ENCODE measurements at places on chromosomes 2 and 18.

DNA sequence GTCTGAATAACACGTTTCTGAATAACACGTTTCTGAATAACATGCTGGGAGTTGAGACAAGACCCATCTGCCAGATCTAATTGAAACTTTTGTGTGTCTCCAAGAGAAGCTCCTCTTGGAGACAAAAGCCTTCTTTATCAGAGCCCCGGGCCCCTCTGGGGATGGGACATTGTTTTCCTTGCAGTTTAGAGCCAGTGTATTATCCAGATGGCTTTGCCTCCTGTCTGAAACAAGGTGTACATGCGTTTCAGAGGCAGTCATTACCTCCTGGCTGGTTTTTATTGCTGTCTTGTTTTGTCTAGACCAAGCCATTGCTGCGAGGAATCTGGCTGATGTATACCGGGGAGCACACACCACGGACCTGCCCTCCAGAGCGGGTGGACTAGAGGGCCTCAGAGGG is 7.8 kb downstream of the FOSL2 start:
- DNase-seq = no peak

DNA sequence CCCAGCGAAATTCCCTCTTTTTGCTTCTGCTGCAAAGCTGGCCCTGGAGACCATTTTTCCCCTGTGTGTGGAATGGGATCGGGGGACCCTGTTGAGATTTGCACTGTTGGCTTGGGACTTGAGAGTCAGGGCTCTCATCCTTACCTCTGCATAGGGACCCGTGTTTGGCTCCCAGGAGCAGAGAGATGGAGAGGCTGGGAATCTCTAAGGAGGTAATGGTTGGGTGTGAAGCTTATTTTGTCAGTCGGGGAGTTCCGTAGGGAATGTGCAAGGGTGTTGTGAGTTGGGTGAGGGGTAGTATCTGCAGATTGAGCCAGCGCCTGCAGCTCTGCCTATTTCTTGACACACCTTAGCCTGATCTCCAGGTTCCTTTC is 4.5 kb downstream of the GATA6 start:
- DNase-seq = no peak

GRCh38 chr18:57561728-57562423 is 24.6 kb downstream of the FECH start:
- DNase-seq = no peak

DNA sequence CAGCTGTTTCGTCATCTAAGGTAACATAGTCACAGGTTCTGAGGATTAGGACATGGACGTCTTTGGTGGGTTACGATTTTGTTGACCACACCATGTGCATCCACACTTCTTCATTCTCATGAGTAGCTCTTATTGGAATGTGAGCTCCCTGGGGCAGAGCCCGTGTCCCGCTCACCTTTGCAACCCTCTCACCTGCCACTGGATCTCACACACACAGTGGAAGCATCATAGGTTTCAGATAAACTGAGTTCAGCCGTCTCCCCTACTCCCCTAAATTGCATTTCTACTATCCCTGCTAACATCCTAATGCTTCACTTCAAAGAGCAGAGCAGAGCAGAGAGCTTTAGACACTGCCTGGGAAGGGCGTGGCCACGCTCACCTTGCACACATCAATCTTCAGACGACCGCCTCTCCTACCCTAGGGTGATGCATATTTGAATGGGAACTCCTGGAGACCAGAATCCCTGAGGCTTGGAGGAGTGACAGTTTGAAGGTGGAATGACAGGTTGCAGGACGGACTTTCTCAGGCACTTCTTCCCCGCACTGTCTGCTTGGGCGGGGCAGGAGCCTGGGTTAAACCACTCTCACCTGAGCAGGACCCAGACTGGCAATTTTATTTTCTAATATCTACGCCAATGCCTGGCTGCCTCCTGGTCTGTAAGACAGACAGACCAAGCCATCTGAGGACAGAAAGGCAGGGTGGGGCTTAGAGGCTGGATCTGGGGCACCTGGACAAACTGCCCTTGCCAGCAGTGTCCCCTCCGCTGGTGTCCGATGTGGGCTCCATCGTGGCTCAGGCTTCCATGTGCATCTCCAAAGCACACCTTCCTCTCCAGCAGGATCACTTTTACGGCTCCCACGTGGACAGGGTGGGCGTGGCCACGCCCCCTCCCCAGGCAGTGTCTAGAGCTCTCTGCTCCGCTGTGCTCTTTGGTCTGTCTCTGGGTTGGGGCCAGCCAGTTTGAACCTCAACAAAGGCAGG is 229.5 kb upstream of the COPS8 start:
- no peak for DNase-seq

GRCh38 chr2:46535360-46535759 is 56.0 kb downstream of the TMEM247 start:
- no peak for DNase-seq

DNA sequence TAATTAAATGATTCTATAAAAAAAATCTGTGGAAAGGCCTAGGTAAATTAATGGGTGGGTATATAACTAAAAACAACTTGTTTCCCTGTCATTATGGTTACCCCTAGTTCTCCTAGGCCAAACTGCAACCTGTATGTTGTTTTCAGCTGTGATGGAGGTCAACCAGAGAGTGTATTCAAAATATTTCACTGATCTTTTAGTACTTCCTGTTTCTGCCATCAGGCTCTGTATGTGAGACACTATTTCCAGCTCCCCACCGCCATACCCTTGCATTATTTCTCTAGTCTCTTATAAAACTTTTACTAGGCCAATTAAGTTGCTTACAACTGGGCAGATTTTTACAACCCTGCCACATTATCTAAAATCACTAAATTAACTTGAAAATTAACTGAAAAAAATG is 21.0 kb upstream of the CDKL4 start:
- no peak for DNase-seq

DNA sequence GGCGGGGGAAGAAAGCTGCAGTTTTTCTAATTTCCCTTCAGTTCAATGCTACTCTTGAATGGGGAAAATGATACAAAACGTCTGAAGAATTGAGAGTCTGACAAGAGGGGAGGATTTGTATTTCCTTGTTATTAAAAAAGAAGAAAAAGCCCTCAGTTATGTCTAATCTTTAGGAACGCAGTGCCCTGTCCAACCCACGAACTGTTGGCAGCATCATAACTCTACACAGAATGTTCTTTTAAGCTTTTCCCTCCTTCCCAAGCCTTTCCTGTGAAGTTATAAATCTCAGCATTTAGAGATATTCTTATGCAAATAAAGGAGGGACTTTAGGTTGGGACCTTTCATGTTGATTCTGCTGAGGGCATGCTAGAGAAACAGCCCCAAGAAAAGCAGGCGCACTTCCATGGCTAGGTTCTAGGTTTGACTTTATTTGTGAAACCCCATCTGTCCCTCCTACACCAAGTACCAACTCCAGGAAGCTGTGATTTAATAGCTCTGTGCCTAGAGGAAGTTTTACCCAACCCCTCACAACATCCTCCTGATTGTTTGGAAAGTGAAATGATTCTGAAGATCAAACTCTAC is 288.6 kb downstream of the SETBP1 start:
- no peak for DNase-seq

- DNase-seq = no peak
Observed at GRCh38 chr2:29238497-29238896, 123.3 kb downstream of the CLIP4 start.

GRCh38 chr2:6694555-6694954 is 171.2 kb downstream of the CMPK2 start:
- DNase-seq = no peak

- DNase-seq = no peak
Observed at GRCh38 chr2:221501210-221501882, 70.8 kb downstream of the EPHA4 start.

DNA sequence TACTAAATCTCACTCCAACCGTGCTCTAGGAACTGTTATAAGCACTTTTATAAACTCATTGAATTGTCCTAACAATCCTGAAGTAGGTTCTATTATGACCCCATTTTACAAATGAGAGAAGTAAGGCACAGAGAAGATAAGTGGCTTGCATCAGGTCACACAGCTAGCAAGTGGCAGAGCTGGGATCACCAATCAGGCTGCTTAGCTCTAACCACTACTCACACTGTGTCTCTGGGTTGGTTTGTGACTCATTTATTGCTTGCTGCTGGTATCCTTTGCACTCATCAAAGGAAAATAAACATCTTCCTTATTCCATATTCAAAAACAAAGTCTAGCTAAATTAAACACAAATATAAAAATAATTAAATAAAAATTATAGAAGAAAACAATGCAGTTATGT is 42.5 kb upstream of the IL1R2 start:
- no peak for DNase-seq

- no peak for DNase-seq
Observed at GRCh38 chr2:2763351-2764000, 432.4 kb upstream of the MYT1L start.

GRCh38 chr2:177106212-177106611 is 106.4 kb upstream of the HNRNPA3 start:
- no peak for DNase-seq

GRCh38 chr18:13868501-13869271 is 44.7 kb downstream of the MC5R start:
- no peak for DNase-seq

- no peak for DNase-seq
Observed at GRCh38 chr2:2662847-2663356, 331.8 kb upstream of the MYT1L start.

- no peak for DNase-seq
Observed at GRCh38 chr18:27372386-27372785, 187.3 kb upstream of the CHST9 start.

DNA sequence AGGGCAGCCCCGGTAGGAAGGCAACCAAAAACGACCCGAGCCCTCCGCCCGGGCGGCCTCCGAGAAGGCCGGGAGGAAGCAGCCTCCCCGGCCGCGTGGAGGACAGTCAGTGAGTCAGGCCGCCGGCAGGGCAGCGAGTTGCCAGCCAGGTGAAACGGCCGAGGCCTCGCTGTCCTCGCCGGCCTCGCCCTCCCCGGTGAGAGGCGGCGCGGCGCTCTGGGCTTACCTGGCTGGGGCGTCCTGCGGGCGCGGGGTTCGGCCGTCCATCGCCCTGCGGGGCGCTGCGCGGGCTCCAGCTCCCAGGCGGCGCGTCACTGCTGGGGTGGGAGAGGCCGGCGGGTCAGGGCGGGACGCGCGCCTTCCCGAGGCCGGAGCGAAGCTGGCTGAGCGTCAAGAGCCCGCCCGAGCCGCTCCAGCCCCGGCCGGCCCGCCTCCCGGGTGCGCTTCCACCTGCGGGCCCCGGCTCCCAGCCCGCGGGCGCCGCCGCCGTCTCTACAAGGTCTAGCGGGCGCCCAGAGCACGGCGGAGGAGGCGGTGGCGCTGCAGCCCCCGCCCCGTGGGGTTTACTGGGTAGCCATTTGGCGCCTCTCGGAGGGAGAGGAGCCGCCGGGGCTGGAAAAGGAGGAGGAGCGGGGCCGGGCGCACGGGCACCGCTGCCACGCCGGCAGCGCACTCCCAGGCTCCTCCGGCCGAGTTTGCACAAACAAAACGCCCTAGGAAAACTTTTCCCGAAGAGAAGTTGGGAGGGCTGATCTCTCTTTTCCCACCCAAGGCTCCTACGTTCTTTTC is 499 bp downstream of the COBLL1 start:
- peak; percentile 24 for DNase-seq

DNA sequence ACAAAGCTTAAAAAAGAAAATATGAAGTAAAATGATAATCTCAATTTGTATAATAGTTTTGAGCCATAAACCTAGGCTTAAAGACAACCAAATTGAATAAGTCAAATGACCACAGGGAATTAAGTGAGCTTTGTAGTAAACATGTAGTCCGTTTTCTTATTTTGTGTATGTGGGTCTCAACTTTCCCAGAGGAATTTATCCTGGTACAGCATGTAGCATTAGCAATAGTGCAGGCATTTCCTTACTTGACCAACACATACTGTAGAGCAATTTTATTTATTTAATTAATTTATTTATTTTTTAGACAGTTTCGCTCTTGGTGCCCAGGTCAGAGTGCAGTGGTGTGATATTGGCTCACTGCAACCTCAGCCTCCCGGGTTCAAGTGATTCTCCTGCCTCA is 37.5 kb upstream of the MTCL1 start:
- no peak for DNase-seq

GRCh38 chr2:201250741-201251140 is 9.6 kb upstream of the CASP8 start:
- no peak for DNase-seq

DNA sequence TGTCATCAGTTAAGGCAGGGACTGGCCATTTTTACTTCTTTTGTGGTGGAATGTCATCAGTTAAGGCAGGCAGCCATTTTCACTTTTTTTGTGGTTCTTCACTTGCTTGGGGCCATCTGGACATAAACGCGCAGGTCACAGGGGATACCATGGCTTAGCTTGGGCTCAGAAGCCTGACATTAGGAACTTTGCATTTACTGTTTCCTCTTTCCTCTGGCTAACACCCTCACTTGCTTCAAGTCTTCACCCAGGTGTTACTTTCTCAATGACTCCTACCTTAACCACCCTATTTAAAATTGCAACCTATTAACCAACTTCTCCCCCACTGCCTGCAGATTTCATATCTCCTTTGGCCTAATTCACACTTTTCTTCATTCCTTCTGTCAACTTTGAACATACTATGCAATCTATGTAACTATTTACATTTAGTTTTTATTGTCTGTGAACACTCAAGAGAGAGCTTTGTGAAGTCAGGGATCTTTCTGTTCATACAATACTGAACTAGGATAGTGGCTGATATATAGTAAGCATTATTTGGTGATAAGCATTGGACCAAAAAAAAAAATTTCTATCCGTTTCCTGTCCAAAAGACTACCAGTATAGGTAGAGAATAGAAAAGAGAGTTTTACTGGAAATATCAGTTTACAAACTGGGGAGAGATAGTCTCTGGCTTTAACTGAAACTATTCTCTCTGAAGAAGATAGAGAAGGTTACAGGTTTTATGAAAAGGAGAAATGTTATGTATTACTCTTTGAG is 600.1 kb upstream of the ZNF804A start:
- no peak for DNase-seq

DNA sequence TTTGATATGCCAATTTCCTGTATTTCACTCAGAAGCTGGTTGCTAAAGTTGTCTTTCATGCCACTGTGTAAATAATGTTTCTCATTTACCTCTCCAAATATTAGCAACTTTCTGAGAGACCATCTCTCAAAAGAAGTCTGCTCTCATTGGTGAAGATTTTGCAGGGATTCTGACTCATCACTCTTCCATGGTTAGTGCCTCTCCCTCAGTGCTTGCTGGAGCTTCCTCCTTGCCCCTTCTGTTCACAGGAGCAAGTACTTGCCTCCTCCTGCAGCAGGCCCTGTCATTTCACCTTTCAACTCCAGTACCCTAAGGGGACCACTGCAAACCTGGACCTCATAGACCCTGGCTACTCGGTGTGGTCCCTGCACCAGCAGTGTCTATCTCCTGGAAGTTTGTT is 168.8 kb downstream of the ZNF385B start:
- no peak for DNase-seq

GRCh38 chr2:191217580-191217979 is 27.6 kb upstream of the MYO1B start:
- no peak for DNase-seq

GRCh38 chr2:232658217-232658785 is 24.9 kb downstream of the EFHD1 start:
- no peak for DNase-seq

Measured in NCI-H187 (cell line).